Stimulated activated CD4-positive, alpha-beta T cell treated with anti-CD3 and anti-CD28 coated beads, Interleukin-2, amount 100 ng/mL, for 4 hours (primary cell): ENCODE measurements at places on chromosomes 2 and 18.
A peak's percentile ranks its signal among the peaks of the same experiment; 100 is the strongest.

GRCh38 chr18:68739462-68739861 is 24.6 kb upstream of the TMX3 start:
- no peak for DNase-seq

GRCh38 chr2:138712212-138712979 is 67.8 kb downstream of the NXPH2 start:
- DNase-seq = no peak

GRCh38 chr2:54084600-54084999 is 30.8 kb upstream of the ACYP2 start:
- DNase-seq = no peak

DNA sequence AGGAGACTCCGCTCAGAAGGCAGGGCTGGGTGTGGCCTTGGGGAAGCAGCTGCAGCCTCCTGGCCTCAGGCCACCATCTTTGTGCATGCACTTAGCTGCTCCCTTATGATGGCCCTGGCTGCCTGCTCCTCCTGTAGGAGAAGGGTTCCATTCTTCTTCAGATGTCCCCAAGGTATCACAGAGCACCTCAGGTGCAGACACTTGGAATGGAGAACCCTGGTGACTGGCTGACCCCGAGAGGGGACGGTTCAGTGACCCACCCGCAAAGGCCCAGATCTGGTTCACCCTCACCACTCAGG is 9.6 kb downstream of the GPAT2 start:
- no peak for DNase-seq

DNA sequence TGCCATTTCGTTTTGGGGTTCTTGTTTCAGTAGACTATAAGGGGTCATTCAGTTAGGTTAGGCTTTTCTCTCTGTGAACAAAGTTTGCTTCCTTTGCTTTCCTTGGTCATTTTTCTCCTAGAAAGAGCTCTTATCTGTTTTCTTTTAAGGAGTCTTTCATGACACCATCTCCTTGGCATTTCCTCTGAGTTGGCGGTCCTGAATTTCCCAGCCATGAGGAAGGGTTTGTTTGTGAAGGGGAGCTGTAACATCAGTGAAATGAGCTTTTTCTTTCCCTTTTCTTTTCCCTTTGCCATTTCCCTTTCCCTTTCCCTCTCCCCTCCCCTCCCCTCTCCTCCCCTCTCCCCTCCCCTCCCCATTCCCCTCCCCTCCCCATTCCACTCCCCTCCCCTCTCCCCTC is 61.7 kb downstream of the MAP4K4 start:
- DNase-seq = no peak

DNA sequence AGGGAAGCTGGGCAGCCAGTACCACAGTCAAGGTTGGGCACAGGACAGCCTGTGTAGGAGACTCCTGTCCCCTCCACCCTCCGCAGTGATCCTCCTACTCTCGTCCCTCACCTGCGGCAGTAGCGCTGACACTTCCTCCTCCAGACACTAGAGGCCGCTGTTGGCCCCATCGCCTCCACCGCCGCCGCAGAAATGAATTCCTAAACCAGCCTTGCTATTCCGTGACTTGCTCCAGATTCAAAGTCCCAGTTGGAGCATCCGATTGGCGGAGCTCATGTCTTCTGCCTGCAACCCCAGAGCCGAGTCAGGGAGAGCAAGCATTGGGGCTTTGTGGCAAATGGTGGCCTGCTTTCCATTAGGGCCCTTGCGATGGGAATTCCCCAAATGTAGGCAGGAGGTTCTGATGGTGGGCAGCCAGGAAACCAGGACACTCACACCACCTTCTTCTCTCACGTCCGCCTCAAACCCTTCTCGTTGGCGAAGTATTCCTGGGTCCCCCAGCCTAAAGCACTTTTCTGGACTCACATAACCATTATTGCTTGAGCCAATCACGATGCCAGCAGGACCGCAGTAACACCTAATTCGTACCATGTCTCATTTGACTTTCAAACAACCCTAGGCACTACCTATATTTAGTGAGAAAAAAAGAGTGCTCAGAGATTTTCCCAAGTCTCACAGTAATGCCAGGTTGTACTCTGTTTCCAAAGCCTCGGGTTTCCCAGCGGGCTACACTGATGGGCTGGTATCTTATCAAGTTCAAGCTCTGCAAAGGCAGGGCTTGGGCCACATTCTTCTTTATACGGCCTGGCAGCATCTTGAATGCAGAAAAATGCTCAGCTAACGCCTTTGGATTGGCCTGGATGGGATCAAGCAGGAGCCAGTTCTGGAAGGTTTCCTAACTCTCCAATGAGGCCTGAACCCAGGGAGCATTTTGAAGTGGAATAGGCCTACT is 1.2 kb upstream of the DNAJB2 start:
- peak; percentile 59 for DNase-seq

DNA sequence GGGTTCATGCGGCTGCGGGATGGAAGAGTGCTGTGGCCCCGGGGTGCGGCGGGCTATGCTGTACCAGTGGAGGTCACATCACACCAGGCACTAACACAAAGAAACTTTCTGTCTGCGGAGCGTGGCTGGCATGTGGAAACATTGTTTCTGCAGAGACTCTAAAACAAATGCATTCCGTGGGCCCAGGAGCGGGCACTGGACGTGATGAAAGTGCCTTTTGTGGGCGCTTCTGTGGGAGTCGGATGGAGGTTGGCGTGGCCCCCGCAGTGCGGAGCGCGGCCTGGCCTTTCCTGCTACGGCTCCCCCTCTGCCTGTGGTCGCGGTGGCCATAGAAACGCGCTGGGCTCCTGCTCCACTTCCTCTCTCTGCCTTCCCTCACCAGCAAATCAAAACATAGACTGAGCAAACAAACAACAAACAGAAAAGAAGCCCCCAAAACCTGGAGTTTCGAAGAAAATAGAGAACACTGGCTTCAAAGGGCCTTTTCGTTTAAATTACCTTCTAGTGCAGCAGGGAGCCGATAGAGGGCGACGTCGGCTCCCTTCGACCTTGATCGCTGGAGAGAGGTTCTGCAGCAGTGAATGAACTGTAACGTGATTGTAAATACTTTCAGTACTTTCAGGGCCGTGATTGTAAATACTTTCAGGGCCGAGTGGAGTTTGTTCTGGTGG is 51.4 kb downstream of the KIF5C start:
- DNase-seq = peak; percentile 11

DNA sequence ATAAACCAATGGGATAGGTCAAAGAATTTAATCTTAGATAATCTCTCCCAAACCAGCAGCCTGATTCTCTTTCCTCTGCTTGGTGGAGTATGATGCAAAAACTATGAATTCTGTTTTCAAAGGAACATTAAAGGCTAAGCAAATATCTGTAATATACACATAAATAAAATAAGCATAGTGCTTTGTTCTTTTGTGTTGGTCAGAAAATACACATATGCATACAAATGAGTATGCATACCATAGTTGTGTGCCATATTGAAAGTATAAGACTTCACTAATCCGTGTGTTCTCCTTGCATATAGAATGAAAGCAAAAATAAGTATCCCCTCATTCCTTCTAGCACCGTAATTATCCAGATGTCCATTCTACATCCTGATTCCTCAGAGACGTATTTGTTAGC is 1949.7 kb upstream of the CELF4 start:
- DNase-seq = no peak

DNA sequence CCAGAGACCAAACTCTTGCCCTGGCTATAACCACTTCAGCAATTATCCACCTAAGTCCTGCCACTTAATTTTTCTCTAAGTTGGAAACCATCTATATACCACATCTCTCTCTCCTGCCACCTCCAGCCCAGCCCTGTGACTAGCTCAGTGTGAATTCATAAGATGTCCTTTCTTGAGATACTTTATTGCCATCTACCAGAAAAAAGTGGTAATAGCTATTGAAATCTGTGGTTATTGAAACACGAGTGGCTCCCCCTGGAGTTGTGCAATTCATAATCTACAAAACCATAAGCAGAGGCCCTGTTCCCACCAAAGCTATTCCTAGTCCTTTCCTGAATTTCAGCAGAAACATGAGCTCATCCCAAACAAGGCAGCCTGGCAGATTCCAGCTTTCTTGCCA is 324.0 kb downstream of the TXNL1 start:
- DNase-seq = no peak

DNA sequence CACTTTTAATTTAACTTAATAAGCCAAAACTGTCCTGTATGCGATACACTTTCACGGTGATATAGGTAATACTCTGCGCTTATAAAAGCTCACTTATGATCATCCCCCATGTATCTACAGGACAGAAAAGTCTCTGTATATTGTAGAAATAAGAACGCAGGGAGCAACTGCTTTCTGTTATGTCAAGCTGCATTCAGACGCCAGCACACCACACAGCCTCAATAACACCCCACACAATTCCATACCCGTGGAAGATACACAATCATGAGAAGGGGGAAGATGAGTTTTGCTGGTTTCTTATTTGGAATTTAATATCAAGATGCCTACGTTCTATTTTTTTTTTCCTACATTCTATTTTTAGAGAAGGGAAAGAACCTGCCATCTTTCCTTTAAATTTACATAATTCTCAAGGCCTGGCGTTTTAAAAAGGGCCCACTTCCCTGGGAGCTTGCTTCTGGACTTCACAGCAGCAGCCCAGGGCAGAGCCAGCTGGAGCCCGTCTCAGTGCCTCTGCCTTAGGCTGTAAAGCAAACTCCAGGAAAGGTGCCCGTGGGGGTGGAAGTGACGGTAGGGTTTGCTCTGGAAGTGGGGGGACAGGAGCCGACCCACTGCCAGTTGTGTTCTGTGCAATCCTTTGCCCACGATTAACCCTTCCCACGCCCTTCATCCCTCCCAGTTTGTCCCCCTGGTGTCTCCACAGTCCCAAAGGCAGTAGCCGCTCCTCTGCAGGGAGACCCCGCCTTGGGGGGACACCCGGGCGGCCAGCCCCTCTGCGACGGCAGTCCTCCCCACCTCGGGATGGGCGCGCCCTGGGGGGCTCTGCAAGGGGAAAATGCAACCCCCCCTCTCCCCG is 5.3 kb downstream of the PTGR3 start:
- no peak for DNase-seq

DNA sequence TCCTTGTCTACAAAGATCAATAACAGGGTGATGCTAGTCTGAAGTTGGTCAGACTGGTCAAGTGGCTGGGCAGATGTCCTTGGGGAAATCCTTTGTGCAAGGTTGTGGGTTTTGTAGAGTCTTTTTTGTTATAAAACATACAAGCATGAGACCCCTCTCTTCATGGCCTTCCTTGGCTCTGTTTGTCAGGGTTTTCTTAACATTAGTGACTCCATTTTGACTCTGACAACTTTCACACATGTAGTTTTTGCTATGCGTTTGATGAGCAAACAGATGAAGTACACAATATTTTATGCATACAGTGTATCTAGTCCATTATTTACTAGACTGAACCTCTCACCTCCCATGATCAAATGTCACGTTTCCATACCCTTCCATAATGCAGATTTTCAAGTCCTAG is 151.2 kb upstream of the KLF7 start:
- DNase-seq = no peak

GRCh38 chr2:101948625-101949155 is 43.1 kb upstream of the IL1R2 start:
- DNase-seq = no peak

DNA sequence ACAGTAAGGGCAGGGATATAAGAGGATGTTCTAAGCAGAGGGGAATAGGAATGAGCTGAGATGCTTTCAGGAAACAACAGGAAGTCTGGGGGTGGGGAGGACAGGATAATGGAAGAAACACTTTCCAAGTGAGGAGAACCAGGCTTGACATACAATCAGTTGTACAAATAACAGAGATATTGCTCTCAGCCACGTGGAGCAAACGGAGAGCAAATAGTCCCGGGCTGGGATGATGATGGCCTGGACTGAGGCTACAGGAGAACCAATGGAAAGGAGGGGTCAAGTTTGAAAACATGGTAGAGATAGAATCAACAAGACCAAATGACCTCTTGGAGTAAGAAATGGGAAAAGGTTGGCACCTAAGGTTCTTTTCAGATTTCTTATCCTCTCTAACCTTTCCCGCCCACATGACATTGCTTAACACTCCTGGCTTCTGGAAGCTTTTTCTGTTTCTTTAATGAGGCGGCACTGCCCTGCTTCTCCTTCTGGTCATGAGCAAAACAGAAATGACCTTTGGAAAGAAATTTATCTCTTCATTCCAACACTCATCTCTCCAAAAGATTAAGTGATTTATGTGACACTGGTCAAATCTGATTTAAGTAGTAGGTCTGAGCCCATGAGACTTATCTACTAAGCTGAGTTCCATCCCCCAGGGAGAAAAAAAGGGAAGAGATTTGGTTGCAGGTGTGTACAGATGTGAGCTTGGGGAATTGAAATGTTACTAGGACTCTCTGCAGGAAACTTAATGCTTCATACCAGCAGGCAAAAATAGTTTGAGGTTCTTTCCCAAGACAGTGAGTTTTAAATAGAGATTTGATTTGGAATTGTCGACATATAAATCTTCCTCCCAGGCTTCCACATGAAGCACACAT is 442.9 kb upstream of the HNRNPA3 start:
- DNase-seq = no peak

DNA sequence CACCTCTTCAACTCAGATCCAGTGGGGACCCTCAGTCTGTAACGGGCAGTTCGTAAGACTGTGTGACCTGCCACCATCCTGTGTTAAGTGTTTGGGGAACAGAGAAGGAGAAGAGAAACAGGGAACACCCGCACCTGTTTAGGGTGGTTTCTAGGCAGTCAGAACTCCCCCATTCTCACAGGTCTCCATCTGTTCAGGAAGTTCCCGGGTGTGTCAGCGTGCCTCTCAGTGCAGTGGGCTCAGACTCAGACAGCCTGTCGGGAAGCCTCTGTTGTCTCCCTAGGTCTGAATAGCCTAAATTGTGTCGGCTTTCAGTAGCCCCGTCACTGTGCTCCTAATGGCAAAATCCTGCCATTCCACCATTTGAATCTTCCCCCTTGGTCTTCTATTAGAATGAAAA is 256.6 kb downstream of the LOXHD1 start:
- no peak for DNase-seq

- DNase-seq = no peak
Measured at GRCh38 chr18:59681521-59682004, 15.7 kb downstream of the CCBE1 start.

- DNase-seq = no peak
Measured at GRCh38 chr18:62388855-62389760, 64.0 kb downstream of the TNFRSF11A start.

- no peak for DNase-seq
Measured at GRCh38 chr2:225400546-225401400, 1.3 kb downstream of the NYAP2 start.

GRCh38 chr2:170122883-170123547 is 54.9 kb upstream of the MYO3B start:
- DNase-seq = no peak
